Activated T-helper 1 cell treated with anti-CD3 and anti-CD28 coated beads, Interleukin-12 subunit alpha, Interleukin-12 subunit beta, Interleukin-2, Interleukin-4 antibody, amounts not matched to agents 30 ng/mL and 10 ng/mL and 1 ng/mL, durations not matched to agents 14 hours and 24 hours and 36 hours (primary cell): ENCODE measurements at places on chromosomes 4 and X. TPM values are rescaled to one million over a fixed set of nuclear protein-coding genes. Genes with fewer than 3 reads are reported as not detected.

The HPSE gene
- 23.1 and 24.1 TPM in 2 replicates for total RNA-seq

DNA sequence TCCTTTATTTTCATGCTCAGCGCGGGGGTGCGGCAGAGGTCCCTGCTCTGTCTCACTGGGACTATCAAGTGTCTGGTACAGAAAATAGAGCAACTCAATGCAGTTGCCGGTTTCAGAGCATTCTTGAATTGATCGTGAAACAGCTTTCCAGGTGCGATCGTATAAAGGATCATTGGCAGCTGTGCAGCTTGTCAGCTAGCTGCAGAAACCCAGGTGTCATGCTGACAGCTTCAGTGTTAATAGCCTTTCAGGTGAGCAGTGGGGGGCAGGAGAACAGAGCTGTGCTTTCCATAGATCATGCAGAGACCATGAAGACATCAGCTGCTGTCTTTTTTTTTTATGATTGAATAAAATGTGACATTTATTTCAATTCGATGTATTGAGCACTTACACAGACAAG is 583.9 kb downstream of the NLGN4X start:
- DNase-seq, result no peak

GRCh38 chr4:181509073-181509472 is 734.1 kb upstream of the TENM3 start:
- no peak for DNase-seq

The NUDT10 gene
- 0.20 and 0.57 TPM in 2 replicates for total RNA-seq

DNA sequence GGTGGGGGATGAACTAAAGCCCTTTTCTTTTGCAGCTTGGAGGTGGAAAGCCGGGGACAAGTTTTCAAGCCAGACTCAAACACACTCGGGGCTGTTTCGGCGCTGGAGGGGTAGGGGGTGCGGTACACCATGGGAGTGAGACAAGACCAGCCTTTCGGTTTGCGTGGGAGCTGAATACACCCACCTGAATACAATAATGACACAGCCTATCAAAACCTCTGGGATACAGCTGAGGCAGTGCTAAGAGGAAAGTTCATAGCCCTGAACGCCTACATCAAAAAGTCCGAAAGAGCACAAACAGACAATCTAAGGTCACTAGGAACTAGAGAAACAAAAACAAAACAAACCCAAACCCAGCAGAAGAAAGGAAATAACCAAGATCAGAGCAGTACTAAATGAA is 163.3 kb downstream of the ATRX start:
- DNase-seq, result no peak

DNA sequence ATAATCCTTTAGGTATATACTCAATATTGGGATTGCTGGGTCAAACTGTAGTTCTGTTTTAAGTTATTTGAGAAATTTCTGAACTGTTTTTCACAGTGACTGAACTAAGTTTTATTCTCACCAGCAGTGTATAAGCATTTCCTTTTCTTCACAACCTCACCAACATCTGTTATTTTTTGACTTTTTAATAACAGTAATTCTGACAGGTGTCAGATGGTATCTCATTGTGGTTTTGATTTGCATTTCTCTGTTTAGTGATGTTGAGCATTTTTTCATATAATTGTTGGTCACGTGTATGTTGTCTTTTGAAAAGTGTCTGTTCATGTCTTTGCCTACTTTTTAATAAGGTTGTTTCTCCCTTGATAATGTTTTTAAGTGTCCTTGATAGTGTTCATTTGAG is 112.6 kb downstream of the LINC00632 start:
- no peak for DNase-seq

- DNase-seq, result no peak
Observed at GRCh38 chr4:145885666-145886065, 53.0 kb downstream of the ZNF827 start.

The ARAP2 gene
- 40.1 and 54.9 TPM in 2 replicates for total RNA-seq

DNA sequence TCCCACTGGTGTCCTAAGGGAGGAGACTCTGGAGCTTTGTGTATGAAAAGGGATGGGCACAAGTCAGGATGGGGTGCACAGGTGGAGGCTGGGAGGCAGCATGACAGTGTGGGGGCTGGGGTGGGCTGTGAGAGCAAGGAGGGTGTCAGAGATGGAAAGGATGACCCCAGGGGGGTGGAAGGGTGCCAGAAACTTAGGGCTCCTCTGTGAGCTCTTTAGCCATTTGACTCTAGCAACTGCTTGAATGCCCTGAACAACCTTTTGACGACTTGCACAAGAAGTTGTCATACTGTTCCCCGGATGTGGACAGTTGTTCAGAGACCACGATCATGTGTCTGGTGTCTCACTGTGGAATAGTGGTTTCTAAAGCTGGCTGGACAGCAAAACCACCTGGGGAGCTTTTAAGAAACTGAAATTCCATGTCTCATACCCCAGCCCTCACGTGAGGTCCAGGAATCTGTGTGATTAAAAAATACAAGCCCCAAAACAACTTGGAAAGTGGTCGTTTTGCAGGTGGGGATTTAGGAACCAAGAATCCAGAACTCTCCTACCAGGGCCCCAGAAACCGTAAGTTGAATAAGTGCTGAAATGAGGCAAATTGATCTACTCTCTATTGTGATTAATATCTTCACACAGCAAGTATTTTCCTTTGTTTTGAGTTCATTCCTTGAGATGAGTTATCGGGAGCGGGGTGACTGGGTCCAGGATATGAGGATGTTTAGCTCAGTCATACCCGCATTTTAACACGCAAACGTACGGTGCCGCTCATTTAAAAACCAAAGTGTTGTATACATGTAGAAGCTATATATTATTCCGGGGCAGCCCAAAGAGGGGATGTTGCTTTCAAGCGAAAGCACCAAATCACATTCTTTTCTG is 3.4 kb downstream of the RHOH start:
- peak; percentile 76 for DNase-seq

DNA sequence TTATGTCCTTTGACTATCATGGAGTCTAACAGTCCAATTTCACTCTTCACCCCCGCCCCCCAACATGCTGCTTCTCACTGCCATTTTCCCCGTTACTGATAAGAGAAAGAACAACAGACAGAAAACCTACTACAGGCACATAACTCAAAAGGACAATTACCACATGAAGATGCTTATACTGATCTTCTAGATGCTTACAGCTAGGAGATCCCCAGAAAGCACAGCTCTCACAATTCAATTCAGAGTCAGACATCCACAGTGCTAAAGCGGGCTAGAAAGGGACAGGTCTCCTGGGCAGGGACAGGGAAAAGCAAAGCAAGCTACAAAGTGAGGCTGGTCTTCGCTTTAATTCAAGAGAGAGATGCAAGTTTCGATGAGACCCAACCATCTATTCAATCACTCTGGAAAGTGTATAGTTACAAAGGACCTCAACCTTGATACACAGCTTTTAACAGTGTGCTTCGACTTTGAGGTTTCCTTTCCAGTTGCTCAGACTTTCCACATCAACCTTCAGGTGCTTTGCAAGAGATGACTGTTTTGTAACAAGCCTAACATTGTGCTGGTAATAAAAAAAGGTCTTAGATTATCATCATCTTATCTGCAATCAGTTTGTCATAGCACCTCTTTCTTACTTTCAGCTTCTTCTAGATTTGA is 60.9 kb downstream of the LEF1 start:
- peak; percentile 64 for DNase-seq

DNA sequence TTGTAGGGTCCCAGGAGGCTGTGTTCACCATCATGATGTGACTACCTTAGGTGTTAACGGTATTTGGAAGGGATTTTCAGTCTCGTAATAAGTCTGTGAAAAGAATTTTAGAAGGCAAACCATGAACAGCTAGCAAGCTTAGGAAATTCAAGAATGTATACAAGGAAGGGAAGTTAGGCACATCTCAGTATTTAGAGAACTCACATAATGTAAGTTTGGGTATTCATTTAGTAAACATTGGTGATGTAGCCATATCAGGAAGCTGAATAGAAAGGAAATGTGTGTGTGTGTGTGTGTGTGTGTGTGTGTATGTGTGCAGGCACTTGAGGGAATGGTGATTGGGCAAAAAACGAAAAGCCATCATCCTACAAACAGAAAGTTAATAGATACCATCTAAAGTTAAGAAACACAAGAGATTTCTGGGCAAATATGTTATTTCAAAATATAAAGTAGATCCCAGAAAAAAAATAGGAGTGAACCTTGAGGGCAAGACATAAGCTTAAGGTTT is 34.7 kb upstream of the PRKX start:
- DNase-seq, result no peak

GRCh38 chr4:157004279-157005161 is 32.9 kb upstream of the PDGFC start:
- DNase-seq, result no peak

The SLC6A14 gene
- total RNA-seq, result not detected in 2 replicates

GRCh38 chr4:125938541-125938940 is 623.8 kb downstream of the FAT4 start:
- DNase-seq, result no peak

The VCX3A gene
- total RNA-seq, result not detected in 2 replicates

DNA sequence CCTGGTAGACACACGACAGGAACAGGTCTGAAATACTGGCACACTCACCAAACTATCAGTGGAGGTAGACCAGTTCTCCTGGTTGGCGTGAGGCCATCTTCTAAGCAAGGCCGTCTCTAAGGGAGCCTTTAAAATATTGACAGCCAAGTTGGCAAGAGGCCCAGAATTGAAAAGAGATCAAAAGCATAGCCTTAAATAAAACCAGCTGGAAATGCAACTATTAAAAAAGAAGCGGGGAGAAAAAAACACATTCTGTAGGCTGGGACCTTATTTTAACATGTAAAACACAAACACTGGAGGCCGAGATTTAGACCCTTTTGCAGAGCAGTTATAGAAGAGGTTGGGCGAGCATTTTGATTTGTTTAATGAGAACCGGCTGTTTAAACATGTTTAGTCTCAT is 233.0 kb upstream of the CLNK start:
- no peak for DNase-seq

The GSTCD gene
- 17.0 and 20.9 TPM in 2 replicates for total RNA-seq

DNA sequence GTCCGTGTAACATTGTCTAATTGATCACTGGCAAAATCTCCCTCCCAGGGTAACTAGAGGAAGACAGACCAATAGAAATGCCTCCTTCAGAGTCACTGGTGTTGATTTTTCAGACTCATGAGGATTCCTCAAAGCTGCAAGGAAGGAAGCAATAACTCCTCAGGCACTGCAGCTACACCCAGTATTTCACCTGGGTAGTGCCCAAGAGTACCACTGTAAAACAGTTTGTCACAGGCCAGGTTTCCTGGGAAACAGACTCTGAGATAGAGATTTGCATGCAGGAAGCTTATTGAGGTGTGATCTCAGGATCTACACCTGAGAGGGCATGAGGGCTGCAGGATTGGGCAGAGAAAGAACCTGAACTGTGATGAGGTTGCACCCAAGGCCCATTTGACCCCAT is 240.7 kb upstream of the ATP6AP2 start:
- no peak for DNase-seq

GRCh38 chrX:133085785-133086184 is 11.1 kb downstream of the USP26 start:
- no peak for DNase-seq

DNA sequence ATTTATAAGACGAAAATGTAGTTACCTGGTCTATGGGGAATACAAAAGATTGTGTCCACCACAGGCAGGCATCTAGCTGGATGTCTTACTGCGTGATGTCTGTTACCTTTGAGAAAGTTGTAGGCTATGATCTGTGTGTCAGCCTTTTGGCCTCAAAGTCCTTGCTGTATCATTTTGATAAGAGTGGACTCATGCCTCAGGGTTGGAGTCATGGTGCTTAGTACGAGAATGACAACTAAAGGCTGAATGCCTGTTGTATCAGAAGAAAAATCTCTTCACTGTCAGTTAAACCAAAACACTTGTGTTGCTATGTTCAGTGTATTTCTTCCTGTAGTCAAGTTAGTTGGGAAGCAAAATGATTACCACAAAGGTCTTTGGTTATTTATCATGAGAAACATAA is 226.2 kb downstream of the ARHGAP10 start:
- DNase-seq, result no peak

DNA sequence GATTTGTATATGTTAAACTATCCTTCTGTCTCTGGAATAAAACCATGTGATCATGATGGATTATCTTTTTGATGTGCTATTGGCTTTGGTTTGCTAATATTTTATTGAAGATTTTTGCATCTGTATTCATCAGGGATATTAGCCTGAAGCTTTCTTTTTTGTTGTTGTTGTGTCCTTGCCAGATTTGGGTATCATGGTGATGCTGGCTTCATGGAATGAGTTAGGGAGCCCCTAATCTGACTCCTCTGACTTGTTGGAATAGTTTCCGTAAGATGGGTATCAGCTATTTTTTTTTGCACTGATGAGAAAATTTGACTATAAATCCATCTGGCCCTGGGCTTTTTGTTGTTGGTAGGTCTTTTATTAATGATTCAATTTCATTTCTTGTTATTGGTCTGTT is 45.7 kb downstream of the ATP10D start:
- no peak for DNase-seq

The PGAM4 gene
- 0.39 and 0.47 TPM in 2 replicates for total RNA-seq

DNA sequence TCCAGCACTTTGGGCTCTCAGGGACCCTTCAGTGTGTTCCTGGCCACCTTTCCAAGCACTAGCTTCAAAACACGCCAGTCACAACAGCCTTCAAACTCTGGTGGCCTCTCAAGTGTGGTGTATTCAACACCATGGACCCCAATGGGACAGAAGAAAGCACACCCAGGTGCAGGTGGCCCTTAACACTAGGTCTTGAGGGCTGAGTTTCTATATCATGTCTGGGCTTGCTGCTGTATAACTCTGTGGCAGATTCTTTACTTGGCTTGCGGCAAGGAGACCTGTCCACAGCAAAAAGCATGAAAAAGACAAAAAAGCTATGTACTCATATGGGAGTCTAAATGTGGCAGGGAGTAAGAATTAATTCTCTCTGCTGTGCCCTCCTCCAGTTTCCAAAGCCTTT is 23.1 kb downstream of the MSL3 start:
- no peak for DNase-seq

The NAA11 gene
- total RNA-seq, result not detected in 2 replicates

- no peak for DNase-seq
Observed at GRCh38 chrX:100904433-100904832, 24.3 kb downstream of the XKRX start.

The NCAPG gene
- total RNA-seq, result 43.7 and 46.3 TPM in 2 replicates

The ZNF157 gene
- 0.34 and 0.49 TPM in 2 replicates for total RNA-seq

DNA sequence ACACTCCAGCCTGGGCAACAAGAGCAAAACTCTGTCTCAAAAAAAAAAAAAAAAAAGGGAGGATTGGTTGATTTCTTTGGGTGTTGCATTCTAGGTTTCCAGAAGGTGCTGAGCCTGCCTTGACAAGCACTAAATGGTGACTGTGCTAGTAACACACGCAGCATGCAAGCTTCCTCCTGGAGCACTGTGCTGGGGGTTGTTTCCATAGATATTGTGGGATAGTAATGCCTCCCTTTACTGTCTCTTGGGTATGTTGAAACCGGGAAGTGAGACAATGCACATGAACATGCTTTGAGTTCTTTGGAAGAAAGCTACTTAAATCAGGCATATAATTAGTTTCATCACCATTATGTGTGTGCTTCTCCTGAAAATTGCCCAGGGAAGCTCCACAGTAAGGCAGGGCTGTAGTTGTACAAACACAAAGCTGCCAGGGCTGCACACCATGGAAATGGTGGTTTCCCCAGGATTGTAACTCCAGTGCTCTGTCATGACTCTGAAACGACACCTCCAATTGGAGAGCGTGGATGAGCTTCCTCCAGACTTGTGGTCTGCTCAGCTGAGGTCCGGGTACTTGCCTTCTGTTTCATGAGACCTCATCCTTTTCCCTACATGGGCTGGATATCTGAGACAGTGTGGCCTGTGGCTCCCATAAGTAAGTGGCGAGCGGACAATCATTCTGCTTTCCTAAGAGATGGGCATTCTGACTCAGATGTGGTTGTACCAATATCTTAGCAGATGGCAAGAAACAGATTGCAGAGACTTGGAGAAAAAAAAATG is 31.5 kb upstream of the STOX2 start:
- DNase-seq, result no peak

GRCh38 chrX:152137771-152138387 is 498 bp downstream of the MAGEA10 start:
- DNase-seq, result no peak

- no peak for DNase-seq
Observed at GRCh38 chrX:138756234-138756633, 44.7 kb upstream of the FGF13 start.

The GPR143 gene
- total RNA-seq, result not detected in 2 replicates
